ENCODE measurements at places on chromosomes 6 and 20. TPM values are rescaled to one million over a fixed set of nuclear protein-coding genes. Genes with fewer than 3 reads are reported as not detected.

- H3K4me1 ChIP-seq = peaks cover 27% of the 10 kb centered on the region
- H3K27ac ChIP-seq = no peak overlapping the region
- DNase-seq = no peak
Measured at GRCh38 chr6:33840048-33840926, 36.5 kb upstream of the MLN start.

- peak overlapping the region; percentile 57 for H3K27ac ChIP-seq
- no peaks in the 10 kb centered on the region for H3K27me3 ChIP-seq
- peak overlapping the region; percentile 15 for H3K4me3 ChIP-seq
- DNase-seq = no peak
Measured at GRCh38 chr20:51412333-51412871, 130.1 kb downstream of the NFATC2 start.

DNA sequence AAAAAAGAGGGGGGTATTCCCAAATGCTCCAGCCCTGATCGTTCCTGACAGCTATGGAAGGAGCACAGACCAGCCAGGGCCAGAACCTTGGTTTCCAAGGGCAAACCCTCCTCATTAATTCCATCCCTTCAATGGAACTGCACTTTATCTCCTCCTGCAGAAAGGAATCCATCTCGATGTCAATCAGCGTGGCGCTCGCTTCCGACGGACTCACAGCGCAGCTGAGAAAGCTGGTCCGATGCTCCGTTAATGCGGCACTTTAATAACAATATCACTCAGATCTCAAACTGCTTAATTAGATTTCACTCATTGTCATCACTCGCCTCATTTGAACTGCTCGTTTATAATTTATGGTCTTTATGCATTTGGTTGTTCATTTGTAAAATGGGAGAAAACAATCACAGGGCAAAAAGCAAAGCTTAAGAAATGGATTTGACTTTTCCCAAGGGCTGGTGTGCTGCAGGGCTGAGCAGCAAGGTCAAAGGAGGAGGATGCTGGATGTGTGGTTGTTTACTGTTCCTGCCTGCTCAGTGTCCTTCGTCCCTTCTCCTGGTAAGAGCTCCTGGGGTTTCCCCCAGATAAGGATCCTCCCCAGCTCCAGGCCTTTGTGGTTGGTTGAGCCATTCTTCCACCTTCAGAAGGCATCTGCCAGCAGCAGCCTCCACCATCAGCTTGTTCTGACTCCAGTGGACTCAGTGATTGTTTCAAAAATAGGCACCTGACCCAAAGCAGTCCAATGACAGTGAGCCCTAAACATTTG is 152.7 kb downstream of the ANKRD60 start:
- no peaks in the 10 kb centered on the region for H3K36me3 ChIP-seq
- H3K27ac ChIP-seq = no peak overlapping the region
- H3K4me1 ChIP-seq = no peaks in the 10 kb centered on the region

DNA sequence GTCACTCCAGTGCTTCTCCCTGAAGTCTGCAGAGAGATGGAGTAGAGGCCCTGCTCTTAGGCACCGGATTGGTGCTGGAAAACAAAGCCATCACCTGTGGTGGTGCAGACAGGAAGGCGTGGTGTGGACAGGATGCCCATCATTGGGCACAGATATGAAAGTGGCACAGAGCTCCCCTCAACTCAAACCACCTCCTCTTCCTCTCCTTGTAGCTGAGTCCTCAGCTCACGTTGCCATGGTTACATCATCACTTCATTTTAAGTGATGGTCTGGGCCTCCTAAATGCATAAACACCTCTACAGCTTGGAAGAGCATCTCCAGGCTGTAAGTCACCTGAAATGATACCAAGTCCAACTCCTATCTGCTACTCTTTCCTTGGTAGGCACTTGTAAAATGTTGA is 8.0 kb upstream of the RTF2 start:
- no peak for DNase-seq
- no peak overlapping the region for H3K27ac ChIP-seq
- H3K4me1 ChIP-seq = no peaks in the 10 kb centered on the region

DNA sequence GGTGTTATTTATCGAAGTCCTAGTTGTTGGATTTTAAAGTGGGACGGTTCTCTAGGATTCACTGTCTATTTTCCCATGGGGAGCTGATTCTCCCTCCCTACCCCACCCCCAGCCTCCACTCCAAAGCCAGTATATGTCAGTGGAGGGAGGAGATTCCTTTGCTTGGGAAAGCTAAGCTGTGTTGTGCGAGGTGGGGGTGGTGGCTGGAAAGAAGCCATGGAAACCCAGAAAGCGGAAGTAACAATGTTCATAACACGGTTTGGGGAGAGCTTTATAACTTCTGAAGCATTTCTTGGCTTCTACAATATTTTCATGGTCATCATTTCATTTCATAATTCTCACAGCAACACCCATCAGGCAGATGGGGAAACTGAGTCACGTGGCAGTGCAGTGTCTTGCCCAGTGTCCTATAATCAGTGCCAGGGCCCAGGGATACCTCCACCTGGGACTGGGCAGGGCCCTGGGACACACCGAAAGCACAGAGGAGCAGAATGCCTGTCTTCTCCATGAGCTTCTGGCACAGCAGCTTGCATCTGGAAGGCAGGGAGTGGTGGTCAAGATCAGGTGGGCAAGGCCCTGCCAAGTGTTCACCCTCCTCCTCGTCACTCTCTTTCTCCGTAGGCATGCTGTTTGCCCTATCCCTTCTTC is 4.5 kb downstream of the SUN5 start:
- no peaks in the 10 kb centered on the region for H3K4me1 ChIP-seq
- H3K4me3 ChIP-seq = no peak overlapping the region
- peaks cover 4% of the 10 kb centered on the region for H3K27me3 ChIP-seq
- no peak for DNase-seq
- no peaks in the 10 kb centered on the region for H3K36me3 ChIP-seq

GRCh38 chr20:61341605-61342004 is 89.5 kb downstream of the CDH4 start:
- peaks cover 41% of the 10 kb centered on the region for H3K27me3 ChIP-seq
- no peaks in the 10 kb centered on the region for H3K4me1 ChIP-seq
- H3K27ac ChIP-seq = no peak overlapping the region

GRCh38 chr20:32158943-32159660 is 48.4 kb downstream of the PLAGL2 start:
- H3K4me3 ChIP-seq = no peak overlapping the region
- DNase-seq = no peak
- H3K4me1 ChIP-seq = peaks cover 13% of the 10 kb centered on the region
- no peak overlapping the region for H3K27ac ChIP-seq
- H3K27me3 ChIP-seq = no peaks in the 10 kb centered on the region

GRCh38 chr20:37475252-37475651 is 45.8 kb upstream of the NNAT start:
- no peak overlapping the region for H3K27ac ChIP-seq
- H3K4me1 ChIP-seq = no peaks in the 10 kb centered on the region
- no peak overlapping the region for H3K4me3 ChIP-seq
- H3K27me3 ChIP-seq = no peaks in the 10 kb centered on the region
- no peak for DNase-seq
- no peaks in the 10 kb centered on the region for H3K36me3 ChIP-seq

GRCh38 chr6:25684565-25684964 is 32.5 kb downstream of the SCGN start:
- no peak overlapping the region for H3K4me3 ChIP-seq
- H3K27me3 ChIP-seq = no peaks in the 10 kb centered on the region
- no peaks in the 10 kb centered on the region for H3K36me3 ChIP-seq
- no peak overlapping the region for H3K27ac ChIP-seq
- no peak for DNase-seq
- H3K4me1 ChIP-seq = no peaks in the 10 kb centered on the region

- no peaks in the 10 kb centered on the region for H3K4me1 ChIP-seq
- H3K36me3 ChIP-seq = no peaks in the 10 kb centered on the region
- DNase-seq = no peak
Measured at GRCh38 chr6:1641343-1641885, 31.7 kb downstream of the FOXC1 start.

DNA sequence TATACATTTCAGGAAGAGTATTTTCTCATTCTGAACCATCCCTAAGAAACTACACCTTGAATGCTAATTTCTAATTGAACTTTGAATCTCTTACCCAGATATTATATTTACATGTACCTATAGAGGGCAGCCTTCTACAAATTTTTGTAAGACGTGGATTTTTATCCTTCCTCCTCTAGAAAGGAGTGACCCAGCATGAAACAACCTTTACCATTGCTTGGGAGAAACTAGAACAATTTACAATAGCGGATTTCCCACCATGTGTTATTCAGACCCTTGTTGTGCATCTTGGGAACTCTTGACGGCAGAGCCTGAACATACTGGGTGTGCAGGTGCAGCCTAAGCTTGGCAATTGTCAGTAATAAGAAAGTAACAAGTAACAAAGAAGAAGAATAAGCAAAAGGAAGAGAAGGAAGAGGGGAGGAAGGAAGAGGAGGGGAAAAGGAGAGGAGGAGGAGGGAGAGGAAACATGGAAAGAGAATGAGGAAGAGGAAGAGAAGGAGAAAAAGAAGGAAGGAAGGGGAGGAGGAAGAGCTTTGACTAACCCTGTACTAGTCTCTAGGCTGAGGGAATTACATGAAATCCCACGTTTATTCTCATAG is 10.8 kb upstream of the TAAR1 start:
- DNase-seq = no peak
- H3K27me3 ChIP-seq = no peaks in the 10 kb centered on the region
- peaks cover 3% of the 10 kb centered on the region for H3K4me1 ChIP-seq
- no peak overlapping the region for H3K4me3 ChIP-seq

DNA sequence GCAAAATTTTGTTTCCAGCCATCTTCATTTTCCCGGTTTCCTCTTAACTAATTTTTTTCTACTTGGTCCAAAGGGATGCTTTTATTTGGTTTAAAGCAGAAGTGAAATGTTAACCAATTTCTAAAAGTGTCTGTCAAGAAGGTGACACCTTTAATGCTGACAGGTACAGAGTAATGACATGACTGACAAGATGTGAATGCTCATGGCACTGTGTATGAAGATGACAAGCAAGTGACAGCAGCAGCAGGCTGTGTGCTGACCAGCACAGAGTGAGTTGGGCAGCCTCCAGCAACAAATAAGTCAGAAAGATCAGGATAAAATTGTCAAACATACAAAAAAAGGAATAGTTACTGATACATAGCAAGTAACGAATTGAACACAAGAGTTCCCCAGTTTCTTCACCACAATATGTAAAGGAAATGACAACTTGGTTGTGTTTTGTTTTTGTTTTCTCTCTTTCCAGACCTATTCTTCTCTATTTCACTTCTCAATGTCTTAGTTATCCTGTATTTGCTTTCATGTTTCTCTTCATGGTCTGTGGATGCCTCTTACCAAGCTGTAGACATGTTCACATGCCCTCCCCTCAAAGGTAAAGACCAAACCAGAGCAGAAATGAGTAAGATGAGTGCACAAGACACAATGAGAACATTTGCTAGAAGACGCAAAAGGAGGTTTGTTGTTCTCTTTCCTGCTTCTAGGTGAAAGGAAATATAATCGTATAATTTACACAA is 174.9 kb downstream of the FRK start:
- no peak for DNase-seq
- no peaks in the 10 kb centered on the region for H3K36me3 ChIP-seq
- no peaks in the 10 kb centered on the region for H3K27me3 ChIP-seq
- no peak overlapping the region for H3K4me3 ChIP-seq
- H3K27ac ChIP-seq = no peak overlapping the region
- peaks cover 11% of the 10 kb centered on the region for H3K4me1 ChIP-seq

PRICKLE4 gene
- 5.8 TPM for total RNA-seq

TRIM31 gene
- not detected for total RNA-seq

RNF8 gene
- 17.2 TPM for total RNA-seq

SLC22A3 gene
- 16.8 TPM for total RNA-seq

TMEM74B gene
- 2.1 TPM for total RNA-seq

CGA gene
- total RNA-seq = not detected

PTK7 gene
- 7.9 TPM for total RNA-seq

PHF20 gene
- total RNA-seq = 62.2 TPM

All from esophagus muscularis mucosa (tissue), 4 donors.